ENCODE measurements at places on chromosomes 11 and 22.

GRCh38 chr11:75597636-75598035 is 35.6 kb downstream of the SERPINH1 start:
- DNase-seq, result no peak

DNA sequence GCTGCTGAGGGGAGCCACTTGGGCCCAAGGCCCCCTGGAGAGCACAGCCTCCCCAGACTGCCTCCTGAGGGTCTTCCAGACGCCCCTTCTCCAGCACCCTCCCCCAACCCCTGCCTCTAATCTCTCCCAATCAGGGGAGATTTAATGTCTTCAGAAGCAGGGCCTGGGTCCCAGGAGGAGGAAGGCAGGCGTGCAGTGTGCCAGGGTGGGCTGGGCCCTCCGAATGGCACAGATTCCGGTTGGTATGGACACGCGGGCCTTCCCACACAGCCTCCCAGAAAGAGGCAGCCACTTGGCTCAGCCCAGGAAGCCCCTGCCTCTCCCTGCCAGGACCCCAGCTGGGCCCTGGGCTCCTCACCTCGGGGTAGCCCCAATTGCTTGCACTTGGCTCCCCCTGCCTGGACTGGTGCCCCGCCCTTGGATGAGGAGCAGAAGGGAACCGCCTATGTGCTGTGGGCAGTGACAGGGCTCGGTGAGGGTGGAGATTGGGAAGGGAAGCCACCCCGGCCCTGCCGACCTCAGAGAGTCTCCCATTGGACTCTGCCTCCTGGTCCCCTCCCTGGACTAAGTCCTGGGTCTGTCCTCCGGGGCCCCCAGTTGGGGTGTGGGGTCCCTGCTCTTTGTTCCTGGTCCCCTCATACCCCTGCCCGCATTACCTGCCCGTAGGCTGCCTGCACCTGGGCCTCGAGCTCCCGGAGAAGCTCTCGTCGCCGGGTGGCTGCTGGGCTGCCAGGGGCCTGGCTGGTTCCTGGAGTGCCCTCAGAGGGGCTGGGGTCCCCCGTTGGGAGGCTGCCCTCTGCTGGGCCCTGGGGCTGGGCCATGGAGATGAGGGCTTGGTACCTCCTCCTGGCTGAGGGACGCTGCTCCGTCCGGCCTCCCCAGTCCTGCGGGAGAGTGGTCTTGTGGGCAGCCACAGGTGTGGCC is 572 bp upstream of the CABP2 start:
- DNase-seq, result no peak

GRCh38 chr11:107859459-107860239 is 1.1 kb upstream of the SLC35F2 start:
- DNase-seq, result peak; percentile 6

- DNase-seq, result no peak
Measured at GRCh38 chr11:75554258-75555022, 7.6 kb upstream of the SERPINH1 start.

DNA sequence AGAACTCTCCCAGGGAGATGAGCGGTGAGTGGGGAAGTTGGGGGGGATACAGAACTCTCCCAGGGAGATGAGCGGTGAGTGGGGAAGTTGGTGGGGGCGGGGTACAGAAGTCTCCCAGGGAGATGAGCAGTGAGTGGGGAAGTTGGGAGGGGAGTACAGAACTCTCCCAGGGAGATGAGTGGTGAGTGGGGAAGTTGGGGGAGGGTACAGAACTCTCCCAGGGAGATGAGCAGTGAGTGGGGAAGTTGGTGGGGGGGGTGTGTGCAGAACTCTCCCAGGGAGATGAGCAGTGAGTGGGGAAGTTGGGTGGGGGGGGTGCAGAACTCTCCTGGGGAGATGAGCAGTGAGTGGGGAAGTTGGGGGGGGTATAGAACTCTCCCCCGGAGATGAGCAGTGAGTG is 186.5 kb downstream of the SHANK2 start:
- DNase-seq, result no peak

- DNase-seq, result peak; percentile 96
Measured at GRCh38 chr22:23893945-23894709, at the start of gene MIF. Gene MIF (plus strand): TSS chr22:23894383. CDS start chr22:23894475, 92 bp downstream.

GRCh38 chr22:36922711-36923110 is 9.3 kb downstream of the CSF2RB start:
- no peak for DNase-seq

DNA sequence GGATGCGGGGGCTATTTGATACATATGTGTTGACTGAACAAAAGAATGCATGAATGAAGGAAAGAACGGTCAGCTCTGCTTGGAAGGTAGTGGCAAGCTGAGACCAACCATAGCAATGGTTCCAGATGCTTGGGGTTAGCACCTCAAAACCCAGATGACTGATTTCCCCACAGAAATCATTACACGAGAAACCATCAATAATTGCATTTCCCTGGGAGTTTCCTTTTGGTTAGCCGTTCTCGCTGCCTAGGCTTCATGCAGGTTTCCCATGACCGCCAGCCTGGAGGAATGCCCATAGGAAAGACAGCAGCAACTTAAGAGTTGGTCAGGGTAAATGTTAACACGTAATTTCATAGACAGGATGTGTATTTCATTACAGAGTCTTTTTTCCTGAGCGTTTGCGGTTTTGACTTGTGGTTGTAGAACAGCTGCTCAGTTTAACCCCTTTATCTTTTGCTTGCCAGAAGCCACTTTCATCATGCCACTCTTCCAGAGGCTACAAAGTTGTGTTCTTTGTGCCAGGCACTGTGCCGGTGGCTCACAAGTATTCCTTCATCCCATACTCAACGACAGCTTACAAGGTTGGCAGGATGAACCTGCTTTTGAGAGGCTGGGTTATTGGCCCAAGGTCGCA is 2.8 kb downstream of the IL17RA start:
- no peak for DNase-seq

DNA sequence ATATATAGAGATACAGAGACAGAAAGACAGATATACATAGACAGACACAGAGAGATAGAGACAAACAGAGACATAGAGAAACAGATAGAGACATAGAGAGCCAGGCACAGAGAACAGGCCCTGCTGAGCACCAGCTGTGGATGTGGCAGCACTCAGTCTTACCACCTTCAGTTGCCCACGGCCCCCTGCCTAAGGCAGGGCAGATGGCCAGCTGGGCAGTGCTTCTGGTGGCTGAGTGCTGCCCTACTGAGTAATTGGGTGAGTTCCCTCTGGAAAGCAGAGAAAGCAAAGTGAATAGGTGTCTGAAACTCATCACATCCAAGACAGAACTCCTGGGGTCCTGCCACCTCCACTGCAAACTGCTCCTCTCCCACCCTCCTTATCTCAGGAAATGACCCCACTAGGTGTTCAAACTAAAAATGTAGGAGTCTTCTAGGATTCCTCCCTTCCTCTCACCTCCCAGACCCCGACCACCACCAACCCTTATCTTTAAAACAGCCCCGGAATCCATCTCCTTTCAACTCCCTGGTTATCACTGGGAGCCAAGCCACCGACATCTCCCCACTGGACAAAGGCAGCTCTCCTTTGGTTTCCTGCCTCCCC is 27.2 kb downstream of the SYN3 start:
- no peak for DNase-seq

DNA sequence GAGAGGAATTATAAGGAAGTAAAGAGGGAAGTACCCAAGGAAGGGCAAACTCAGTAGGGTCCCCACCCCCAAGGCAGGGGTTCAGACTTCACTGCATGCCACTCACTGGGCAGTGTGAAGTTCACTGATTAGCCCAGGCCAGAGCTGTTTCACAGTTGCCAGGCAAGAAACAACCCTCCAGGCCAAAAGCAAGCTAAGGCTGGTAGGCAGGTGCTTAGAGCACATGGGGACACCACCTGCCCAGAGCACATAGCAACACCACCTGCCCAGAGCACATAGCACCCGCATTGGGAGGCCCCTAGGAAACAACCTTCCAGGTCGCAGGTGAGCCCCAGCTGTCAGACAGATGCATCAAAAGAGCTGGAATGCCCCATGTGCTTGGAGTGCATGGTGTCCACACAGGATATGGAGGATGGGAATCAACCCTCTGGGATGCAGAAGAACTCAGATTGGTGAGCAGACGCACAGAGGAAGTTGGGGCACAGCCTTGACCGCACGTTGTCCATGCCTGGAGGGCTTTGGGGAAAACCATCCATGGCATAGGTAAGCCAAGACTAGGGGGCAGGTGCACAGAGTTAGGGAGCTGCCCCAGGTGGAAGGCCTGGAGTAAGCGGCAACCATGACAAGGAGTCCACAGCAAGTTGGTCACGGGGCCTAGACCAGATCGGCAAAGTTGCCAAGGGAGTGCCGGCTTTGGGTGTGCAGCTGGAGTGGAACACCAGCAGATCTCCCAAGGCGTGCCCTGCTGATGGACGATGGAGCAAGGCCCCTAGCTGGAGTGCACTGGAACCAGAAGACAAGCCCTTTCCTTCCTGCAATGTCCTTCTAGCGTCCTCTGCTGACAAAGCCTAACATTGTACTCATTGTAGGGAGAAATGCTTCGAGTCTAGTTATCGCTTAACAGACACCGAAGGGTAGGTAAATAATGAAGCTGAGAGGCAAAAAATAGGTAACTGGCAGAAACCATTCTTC is 7.8 kb upstream of the TMEM216 start:
- no peak for DNase-seq

GRCh38 chr11:86917589-86917988 is 37.6 kb downstream of the FZD4 start:
- DNase-seq, result no peak

DNA sequence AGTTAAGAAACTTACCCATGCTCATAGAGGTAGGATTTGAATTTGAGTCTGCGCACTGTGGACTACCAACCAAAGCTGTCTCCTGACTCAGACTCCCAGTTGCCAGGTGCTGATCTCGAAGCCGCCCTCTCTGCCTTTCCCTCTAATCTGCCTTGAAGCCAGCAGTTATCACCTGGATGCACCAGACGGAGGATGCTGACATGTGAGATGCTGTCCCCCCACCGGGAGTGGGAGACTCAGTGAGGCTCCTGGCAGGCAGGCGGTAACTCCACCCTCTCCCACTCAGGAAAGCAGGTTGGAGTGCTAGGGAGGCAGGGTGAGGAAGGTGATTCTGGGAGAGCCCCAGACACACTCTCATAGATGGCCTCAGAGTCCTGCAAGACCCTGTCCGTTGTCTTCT is 40.4 kb downstream of the KIAA1671 start:
- DNase-seq, result no peak

DNA sequence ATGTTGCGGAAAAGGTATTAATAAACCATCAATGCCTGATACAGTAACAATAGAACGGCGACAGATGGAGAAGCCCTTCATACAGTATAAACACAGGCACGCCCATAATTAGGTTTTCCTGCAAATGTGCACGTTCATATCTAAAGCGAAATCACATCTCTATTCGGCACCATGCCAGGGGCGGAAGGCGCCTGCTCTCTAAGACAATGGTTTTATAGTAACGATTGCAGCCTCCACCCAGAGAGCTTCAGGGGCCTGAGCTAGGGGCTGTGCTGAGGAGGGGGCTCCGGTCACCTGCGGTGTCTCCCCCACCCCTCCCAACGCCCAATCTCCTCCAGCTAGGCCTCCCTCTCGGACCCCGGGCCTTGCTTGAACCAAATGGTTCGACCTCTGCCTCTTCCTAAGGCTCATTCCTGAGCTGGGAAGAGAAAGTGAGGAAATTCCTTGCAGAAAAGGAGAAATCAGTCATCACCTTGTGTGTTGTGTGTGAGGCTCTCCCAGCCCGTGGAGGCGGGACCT is 9.6 kb downstream of the KRTAP5-5 start:
- no peak for DNase-seq

DNA sequence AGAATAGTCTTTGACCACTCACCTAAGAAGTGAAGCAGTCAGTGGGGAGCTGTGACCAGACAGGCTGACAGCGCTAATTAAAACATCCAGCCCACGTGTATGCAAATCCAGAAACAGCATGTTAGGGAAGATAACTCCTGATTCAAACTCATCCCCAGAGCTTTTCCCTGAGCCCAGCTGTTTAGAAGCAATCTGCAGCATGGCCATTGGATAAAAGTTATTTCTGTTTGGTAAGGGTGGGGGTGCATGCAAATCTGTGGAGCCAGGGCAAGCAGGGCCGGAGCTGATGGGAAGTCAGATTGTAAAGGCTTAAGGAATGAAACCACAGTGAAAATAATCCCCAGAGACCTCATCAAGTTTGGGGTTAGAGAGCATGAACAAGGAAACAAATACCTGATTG is 247.9 kb upstream of the KIRREL3 start:
- no peak for DNase-seq

DNA sequence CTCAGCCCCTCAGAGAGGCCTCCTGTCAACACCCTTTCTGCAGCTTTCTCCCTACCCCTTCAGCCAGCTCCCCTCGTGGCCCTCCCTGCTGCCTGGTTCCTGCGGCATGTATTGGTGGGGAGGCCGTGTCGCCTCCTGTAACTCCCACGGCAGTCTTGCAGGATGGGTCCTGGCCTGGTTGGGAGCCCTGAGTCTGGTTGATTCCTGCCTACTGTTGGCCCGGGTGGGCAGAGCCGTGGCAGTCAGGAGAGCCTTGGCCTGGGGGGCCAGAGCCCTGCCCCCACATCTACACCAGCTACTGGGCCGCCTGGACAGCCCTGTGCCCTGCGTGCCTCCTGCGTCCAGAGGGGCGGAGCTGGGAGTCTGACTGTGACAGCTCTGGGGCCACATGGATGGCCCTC is 30.3 kb upstream of the GRAMD4 start:
- DNase-seq, result no peak

GRCh38 chr11:76891285-76891684 is 30.6 kb downstream of the ACER3 start:
- no peak for DNase-seq

- DNase-seq, result no peak
Measured at GRCh38 chr11:9643751-9644150, 20.1 kb upstream of the SWAP70 start.

DNA sequence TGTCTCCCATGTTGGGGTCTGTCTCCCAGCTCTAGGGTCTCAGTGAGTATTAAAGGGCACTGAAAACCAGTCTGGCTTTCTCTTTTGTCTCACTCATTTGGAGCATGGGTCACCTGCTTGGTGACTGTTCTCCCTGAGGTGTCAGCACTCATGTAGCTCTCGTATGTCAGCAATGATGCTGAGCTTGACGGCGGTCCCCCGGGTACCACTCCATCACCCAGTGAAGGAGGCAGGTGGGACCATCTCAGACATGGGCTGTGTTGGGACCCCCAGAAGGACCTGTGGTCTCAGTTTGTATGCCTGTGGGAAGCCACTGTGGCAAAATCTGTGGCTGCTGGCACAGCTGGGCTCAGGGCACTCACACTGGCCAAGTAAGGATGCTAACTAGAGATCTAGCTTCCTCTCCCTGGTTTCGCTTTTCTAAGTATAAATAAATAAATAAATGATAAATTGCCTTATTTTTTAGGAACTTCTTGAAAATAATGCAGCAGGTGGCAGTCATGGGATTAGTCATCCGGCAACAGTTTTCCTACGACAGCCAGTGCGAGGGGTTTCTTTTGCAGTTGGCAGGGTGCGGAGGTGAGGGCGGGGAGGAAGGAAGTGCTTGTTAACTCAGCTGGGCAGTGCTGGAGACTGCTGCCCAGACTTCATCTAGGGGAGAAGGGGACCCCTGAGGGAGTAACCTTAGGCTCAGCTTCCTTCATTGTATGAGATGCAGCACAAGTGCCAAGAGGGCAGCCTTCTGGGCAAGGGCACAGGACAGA is 48.8 kb downstream of the OSBP2 start:
- no peak for DNase-seq

GRCh38 chr11:21402274-21402673 is 732.9 kb downstream of the NELL1 start:
- no peak for DNase-seq
